H54 (cell line): ENCODE measurements at places on chromosomes 4 and X.

DNA sequence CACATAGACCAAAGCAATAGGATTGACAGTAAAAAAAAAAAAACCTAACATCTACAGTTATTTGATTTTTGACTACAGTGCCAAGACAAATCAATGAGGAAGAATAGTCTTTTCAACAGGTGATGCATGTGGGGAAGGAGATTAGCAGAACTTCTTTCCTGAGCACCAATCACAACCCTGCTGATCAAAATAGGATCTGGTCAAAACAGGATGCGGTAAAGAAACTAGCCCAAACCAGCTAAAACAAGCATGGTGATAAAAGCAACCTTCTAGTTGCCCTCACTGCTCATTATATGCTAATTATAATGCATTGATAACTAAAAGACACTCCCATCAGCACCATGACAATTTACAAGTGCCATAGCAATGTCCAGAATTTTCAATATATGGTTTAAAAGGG lies 667.5 kb downstream of the GRXCR1 start:
- no peak for DNase-seq

- no peak for DNase-seq
These were observed 63.7 kb upstream of the MTNR1A start for GRCh38 chr4:186619088-186619487.

DNA sequence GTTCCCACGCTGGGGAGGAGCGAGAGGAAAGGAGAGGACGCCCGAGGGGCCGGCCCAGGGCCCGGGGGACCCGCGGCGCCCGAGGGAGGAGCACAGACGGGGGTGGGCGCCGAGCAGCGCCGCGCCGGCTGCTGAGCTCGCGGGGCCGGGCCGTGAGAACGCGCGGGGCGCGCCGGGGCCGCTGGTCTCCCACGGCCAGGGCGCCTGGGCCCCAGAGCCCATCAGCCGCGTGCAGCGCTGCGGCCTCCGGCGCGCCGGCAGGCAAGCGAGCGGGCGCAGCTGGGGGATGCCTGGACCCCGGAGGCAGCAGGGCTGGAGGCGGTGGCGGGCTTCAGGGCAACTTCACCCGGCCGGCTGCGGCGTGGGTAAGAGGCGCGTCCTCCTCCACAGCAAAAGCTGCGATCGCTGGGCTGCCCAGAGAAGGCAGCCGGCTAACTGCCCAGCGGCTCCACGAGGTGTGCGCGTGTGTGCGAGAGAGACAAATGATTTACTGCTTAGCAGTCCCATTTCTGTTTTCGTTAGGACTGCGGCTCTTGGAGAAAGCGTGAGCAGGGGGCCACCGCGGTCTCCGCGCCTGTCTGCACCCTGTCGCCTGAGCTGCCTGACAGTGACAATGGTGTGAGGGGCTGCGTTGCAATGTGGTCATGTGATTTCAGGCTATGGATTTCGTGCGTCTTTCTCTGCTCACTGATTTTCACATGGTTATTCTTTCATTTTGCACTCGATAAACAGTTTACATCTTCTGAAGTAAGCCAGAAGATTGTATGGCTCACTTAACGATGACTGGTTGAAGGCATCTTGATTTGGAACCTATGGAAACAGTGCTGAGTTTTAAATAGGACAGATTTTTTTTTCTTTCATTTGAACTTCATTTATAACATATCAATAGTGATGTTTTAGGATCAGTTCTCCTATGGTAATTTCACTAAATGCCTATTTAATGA lies 1.2 kb downstream of the GUCY1A1 start:
- DNase-seq, result peak; percentile 14

DNA sequence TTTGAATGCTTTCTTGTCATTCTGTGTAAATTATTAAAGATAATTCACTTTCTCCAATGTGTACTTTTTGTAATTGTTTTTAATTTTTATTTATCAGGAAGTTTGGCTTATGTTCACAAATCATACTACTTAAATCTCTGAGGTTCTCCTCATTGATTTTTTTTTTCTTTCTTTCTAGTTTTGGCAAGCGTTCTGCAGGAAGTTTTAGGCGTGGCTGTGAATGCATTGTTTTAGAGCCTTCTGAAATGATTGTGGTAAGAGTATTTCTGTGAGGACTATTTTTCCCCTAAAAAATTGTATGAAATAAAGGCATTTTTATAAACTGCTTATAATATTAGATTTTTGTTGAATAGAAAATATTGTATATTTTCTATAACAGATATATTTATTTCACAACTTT lies 135.8 kb downstream of the RAPGEF2 start:
- DNase-seq, result no peak

DNA sequence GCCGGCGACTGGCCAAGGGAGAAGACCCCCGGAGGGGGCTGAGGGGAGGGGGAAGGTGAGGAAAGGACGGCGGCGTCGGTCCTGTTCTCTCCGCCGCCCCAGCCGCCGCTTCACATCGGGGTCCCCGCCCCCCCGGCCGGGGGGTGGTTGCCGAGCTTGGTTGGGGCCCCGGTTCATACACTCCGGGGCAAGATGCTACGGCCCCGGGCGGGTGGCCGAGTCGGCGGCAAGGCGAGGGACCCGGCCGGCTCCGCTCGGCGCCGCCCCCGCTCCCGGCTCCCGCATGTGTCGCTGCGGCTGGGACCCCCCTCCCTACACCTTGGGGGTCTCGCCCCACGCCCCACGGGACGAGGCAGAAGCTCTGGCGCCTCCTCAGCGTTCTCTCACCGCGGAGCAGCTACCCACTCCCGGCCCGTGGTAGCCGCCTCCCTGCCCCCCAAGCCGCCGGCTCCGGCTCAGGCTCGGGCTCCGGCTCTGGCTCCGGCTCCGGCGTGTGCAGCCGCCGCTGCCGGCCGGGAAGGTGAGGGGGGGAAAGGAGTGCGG lies 461 bp downstream of the FBXW7 start:
- DNase-seq, result no peak

- no peak for DNase-seq
These were observed 5.2 kb upstream of the RADX start for GRCh38 chrX:106606571-106606970.

GRCh38 chr4:3256230-3257102 lies 7.5 kb downstream of the MSANTD1 start:
- DNase-seq, result no peak

DNA sequence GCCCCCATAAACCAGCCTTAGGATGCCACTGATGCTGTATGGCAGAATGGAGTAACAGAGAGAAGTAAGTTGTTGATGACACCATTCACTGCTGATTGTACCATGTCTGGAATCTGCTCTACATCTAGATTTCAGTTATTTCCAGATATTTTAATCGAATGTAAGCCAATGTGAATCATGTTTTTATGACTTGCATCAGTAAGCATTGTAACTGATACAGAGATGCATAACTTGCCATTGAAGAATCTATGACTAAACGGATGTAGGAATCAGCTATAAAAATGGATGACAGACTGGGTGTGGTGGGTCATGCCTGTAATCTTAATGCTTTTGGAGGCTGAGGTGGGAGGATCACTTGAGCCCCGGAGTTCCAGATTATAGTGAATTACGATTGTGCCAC lies 161.0 kb upstream of the GATB start:
- DNase-seq, result peak; percentile 13

- DNase-seq, result no peak
These were observed 214.9 kb upstream of the RPS6KA3 start for GRCh38 chrX:20481632-20482031.

- DNase-seq, result no peak
These were observed 222.2 kb downstream of the DCTD start for GRCh38 chr4:182695009-182695408.

- peak; percentile 22 for DNase-seq
These were observed 52.1 kb downstream of the PDGFRA start for GRCh38 chr4:54281054-54281766.
